NT2/D1 (cell line): ENCODE measurements at places on chromosomes 12 and 14.

GRCh38 chr12:24244801-24245200 is 295.3 kb upstream of the SOX5 start:
- no peak for DNase-seq

DNA sequence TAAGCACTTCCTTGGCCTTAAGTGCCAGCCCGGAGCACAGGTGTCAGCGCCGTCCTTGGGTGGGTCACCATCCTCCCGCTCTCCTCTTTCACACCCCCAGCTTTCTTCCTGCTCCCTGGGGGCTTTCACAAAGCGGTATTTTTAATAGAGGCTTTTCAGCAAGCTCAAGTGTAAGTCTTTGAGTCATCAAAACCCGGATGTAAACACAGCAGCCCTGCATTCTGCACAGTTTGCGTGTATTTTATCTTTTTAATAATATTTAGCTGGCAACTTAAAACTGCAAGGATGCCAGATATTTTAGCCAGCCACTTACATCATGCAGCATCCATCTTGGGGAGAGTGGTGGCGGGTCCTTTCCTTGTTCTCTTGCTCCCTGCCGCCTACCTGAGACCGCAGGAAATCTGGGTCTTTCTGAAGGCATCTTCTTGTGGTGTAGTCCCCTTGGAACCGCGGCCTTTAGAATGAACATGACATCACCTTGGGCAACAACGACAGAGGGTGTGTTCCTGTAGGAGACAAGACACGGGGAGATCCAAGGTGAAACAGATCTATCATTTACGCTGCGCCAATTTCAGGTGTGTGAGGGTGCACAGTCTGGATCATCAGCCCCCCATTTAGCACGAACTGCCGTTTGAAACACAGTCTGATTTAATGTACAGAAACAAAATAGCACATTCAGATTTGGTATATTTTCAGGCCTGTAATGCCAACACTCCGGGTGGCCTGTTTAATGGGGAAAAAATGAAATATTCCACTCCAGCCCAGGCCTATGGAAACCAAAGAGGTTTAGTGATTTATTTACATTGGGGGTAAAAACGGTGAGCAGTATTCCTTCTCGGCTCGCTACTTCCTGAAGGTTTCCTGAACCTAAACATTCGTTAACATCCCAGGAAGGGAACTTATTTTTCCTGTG is 12.5 kb upstream of the IRF2BPL start:
- DNase-seq = no peak

- DNase-seq = no peak
Measured at GRCh38 chr12:105100207-105100985, 7.1 kb upstream of the WASHC4 start.

DNA sequence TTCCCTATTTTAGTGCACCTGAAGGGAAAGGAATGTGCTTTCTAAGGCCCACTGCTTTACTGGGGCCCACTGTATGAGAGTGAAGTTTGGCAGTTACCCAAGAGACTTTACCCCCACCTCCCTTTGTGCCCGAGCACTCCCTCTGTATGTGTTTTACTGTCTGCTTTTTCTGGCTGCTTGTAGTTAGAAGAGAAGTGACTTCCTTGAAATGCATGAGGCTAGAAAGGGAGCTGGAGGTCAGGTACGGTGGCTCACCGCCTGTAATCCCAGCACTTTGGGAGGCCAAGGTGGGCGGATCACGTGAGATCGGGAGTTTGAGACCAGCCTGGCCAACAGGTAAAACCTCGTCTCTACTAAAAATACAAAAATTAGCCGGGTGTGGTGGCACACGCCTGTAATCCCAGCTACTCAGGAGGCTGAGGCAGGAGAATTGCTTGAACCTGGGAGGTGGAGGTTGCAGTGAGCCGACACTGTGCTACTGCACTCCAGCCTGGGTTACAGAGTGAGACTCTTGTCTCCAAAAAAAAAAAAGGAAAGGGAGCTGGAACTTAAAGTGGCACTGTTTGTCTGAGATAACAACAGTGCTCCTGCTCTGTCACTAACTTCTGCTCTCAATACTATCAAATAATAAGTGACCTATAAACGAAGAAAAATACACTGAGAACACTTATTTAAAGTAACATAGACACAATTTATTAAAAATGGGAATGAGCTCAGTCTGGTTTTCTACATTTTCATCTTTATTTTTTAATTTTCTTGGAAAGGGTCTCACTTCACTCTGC is 5.8 kb downstream of the TRIP11 start:
- DNase-seq = no peak
